Activated effector memory CD4-positive, alpha-beta T cell treated with Interleukin-2 at 50 U/mL for 16 hours (primary cell): ENCODE measurements at places on chromosomes 1 and 21.

DNA sequence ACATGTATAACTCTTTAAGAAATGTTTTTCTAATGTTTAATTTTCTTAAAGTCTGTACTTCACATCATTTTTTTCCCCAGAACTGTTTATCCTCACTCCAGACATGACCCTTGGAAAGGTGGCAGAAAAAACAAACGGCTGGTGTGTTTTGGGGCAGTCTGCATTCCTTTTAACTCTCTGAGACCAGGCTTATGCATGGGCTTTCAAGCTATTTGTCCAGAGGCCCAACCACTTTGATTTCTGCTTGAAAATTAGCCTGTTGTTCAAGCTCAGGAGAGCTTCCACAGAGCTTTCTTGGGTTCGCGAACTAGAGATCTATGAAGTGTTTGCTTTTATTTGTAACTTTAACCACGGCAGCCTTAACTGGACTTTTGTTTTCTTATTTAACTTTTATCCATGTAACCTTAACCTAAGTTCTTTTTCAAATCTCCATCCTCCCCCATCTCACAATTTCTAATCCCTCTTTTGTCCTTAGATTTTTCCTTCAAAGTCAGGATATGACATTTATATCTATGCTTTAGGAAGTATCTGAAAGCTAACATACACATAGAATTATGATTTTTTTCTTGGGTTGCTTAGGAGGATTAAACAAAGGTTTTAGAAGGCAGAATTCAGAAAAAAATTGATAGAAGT is 111.8 kb downstream of the FGGY start:
- no peak for DNase-seq

DNA sequence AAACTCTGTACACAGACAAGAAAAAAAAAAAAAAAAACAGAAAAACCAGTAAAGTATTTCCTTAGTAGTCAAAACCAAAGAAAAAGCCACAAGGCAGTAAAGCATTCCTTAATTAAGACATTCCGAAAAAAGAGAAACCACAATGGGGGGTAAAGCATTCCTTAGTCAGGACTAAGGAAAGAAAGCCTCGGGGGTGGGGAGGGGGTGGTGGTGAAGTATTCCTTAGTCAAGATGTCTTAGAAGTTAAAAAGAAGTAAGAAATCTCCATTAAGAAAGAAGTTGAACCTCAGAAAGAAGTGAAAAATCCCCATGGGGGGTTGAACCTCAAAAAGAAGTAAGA is 28.2 kb upstream of the FMO1 start:
- DNase-seq, result no peak

GRCh38 chr21:35692311-35692710 is 368.0 kb downstream of the SETD4 start:
- no peak for DNase-seq

DNA sequence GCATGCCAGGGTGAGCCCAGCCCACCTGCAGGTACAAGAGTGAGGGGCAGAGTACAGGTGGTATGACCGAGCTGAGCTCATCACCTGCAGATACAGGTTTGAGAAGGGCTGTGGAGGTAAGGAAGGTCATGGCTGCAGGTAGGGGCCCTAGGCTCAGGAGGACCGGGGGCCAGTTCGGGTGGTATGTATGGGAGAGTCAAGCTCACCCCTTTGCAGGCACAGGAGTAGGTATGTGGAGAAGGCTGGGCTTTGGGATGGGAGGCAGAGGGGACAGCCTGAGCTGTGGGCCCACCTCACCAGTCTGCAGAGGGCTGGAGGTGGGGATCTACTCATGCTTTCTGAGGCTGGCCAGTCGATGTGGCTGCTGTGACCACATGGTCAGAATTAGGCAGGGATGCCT is 17.2 kb downstream of the PODN start:
- no peak for DNase-seq

DNA sequence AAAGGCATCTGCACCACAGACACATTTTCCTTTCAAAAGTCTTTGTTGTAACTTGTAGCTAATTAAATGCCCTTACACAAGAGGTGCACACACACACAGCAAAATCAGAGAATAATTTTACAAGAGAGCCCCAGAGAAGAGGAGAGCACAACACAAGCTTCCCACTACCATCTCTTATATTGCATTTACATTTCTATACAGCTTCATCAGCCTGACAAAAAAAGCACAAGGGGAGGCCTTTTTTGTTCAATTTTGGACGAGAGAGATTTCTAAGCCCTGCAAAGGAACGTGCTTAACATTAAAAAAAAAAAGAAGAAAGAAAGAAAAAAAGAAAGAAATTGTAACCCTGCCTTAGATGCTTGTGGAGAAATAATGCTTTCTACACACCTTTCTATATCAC is 17.1 kb upstream of the ESRRG start:
- DNase-seq, result no peak

DNA sequence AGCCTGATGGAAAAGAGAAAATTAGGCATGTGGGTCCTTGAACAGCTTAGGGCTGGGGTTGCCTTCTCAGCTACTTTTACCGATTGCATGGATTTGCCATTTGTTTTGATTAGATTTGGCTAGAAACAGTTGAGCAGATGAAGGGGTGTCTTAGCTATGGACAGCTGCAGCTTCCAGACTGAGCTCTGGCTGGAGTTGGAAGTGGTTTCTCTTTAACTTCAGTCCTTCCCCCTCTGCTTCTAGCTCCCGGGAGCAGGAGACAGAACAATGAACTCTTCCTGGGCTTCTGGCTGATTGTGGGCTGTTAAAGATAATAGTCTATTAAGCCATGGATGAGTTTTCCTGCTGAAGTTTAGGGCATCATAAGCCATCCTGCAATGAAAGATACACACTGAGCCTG is 50.7 kb downstream of the UBE2T start:
- DNase-seq, result no peak

- no peak for DNase-seq
Measured at GRCh38 chr1:173970252-173970651, 51.9 kb downstream of the RC3H1 start.

DNA sequence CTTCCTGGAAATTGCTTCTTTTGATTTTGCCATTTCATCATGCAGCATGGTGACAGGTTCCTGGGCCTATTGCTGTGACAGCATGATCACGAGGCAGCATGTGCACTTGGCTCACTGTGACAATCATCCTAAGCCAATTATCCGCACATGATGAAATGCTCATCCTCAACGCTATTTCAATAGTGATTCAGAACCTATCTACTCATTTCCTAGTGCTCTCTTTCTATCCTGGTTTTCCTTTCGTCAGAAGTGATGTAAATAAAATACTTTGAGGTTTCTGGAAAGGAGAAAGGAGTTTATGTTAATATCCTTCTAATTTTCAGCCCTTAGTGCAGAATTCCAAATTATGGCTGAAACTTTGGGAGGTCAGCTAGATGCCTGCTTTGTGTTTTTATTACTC is 110.6 kb upstream of the ADAMTS5 start:
- DNase-seq, result no peak

DNA sequence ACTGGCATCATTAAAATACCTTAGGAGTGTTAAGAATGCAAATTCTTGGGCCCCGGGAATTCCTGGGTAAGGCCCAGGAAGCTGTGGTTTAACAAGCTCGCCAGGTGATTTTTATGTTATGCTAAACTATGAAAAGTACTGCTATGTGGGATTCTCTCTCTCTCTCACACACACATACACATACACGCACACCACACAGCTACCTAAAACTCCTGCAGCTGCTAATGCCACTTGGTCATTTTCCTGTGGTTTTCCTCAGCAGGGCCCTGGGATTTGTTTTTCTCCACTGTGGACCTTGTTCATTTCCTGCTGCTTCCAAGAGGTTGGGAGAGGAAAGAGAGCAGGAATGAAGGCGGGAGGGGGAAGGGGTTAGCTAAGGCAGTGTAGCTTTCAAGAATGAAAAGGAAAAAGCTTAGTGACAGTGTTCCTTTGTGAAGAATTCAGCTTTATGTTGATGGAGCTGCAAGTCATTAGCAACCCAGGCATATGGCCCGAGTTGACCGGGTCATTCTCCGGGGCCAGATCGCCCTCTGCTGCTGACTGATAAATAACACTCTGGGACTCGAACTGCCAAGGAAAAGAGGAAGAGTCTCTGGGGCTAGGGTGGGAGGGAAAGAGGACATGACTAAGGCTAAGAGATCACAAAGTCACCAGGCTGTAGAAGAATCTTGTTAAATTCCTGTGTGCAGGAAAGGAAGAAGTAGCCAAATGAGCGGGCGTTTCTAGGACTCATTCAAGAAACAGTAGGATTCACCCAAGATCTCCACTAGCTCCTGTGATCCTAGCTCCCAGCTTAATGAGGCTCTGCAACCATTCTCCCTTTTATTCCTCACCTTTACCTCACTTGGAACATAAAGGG is 30.5 kb upstream of the LRIG2 start:
- no peak for DNase-seq

GRCh38 chr1:238239343-238239742 is 348.6 kb upstream of the ZP4 start:
- DNase-seq, result no peak

- no peak for DNase-seq
Measured at GRCh38 chr1:56355918-56356317, 223.4 kb downstream of the PLPP3 start.
